ENCODE measurements at places on chromosomes 12 and 14. TPM values are rescaled to one million over a fixed set of nuclear protein-coding genes. Genes with fewer than 3 reads are reported as not detected.

GRCh38 chr14:74685056-74685455 lies 27.8 kb downstream of the AREL1 start:
- no peak for DNase-seq

- DNase-seq = no peak
Observed at GRCh38 chr12:49091056-49091835, 3.4 kb downstream of the DHH start.

GRCh38 chr12:122226366-122227125 lies 694 bp upstream of the DIABLO start:
- DNase-seq = no peak

DNA sequence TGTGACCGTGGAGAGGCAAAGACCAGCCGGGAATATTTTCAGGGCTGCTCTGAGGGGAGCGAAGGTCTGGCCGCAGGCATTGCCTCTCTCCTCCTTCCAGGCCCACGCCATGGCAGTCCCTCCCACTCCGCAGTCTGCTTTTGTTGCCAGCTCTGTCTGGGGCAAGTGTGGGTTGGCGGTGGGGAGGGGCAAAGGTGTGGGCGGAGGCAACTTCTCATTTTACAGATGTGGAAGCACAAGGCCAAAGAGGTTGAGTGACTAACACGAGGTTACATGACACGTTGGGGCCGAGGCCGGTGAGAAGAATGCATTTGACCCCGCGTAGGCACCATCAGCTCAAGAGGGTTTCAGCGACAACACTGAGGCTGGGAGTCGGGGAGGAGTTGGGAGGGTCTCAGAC lies 6.1 kb upstream of the FAIM2 start:
- DNase-seq = peak; percentile 87

- DNase-seq = no peak
Observed at GRCh38 chr12:53195516-53196420, 11.3 kb downstream of the ITGB7 start.

DNA sequence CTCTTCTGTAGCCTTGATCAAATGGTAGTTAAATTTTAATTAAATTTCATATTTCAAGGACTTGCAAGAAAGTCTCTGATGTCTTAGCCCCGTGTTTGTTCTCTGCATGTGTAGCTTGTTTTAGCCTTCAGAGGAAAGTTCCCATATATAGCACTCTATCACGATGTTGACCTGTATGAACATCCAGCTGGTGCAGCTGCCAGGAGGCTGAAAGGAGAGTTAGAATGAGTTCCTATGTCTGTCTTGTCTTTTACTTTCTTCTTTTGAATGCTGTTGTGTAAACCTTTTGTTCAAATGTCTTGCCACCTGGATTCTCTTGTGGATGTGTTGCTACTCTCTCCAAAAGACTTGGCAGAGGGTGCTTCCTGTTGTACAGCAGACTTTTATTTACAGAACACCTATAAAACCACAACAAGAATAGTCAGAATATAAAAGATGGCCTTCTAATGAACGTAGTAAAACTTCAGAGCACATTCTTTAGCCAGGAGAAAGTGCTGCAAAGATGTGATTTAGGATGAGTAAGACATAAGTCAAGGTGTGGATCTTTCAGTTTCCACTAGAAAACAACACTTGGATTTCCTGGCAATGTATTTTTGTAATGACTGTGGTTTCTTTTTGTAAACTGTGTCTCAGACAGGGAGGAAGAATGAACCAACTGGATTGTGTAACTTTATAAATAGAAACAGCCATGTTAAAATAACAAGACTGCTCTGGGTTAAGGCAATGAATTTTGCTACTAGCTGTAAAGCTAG lies 17.2 kb downstream of the NAV3 start:
- DNase-seq = peak; percentile 69

GRCh38 chr14:74934476-74935359 lies 11.7 kb upstream of the RPS6KL1 start:
- no peak for DNase-seq

GRCh38 chr12:32205731-32206130 lies 99.1 kb downstream of the BICD1 start:
- DNase-seq = no peak

DNA sequence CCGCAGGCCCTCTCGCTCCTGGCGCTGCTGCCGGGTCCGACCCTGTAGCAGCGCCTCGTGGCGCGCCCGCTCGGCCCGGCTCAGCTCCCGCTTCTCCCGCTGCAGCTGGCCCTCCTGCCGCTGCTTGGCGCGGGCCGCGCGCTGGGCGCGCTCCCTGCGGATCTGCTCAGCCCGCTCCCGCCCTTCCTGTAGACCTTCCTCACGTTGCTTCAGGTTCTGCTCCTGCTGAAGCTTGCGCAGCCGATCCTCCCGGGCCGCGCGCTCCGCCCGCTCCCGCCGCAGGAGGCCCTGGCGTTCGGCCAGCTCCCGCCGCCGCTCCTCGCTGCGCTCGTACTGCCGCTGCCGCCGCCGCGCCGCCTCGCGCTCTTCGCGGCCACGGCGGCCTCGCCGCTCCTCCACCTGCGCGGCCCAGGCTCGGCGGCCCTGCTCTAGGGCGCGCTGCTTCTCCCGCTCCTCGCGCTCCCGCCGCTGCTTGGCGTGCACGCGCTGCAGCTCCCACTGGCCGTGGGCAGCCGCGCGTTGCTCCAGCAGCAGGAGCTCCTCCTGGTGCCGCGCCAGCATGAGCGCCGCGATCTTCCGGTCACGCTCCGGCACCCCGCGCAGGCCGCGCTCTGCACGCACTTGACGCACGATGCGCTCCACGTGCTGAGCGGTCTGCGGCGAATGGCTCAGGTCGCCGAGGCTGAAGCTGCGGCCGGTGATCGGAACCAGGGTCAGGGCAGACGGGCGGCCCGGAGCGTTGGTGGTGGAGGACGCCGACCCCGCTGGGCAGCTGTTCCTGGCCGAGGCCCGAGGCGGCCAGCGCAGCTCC lies 2.4 kb downstream of the CCDC177 start:
- no peak for DNase-seq

GRCh38 chr12:26680727-26681455 lies 152.1 kb downstream of the ITPR2 start:
- DNase-seq = no peak

KRT71 gene
- not detected for total RNA-seq

CD27 gene
- not detected for total RNA-seq

SIX6 gene
- not detected for total RNA-seq

VRTN gene
- not detected for total RNA-seq

PLXNC1 gene
- 1.4 TPM for total RNA-seq

IFNG-AS1 gene
- total RNA-seq = not detected

Measured in PC-9 (cell line).